Activated T-helper 1 cell treated with anti-CD3 and anti-CD28 coated beads, Interleukin-2, amount 50 U/mL, for 16 hours (primary cell): ENCODE measurements at places on chromosomes 1 and 21.

DNA sequence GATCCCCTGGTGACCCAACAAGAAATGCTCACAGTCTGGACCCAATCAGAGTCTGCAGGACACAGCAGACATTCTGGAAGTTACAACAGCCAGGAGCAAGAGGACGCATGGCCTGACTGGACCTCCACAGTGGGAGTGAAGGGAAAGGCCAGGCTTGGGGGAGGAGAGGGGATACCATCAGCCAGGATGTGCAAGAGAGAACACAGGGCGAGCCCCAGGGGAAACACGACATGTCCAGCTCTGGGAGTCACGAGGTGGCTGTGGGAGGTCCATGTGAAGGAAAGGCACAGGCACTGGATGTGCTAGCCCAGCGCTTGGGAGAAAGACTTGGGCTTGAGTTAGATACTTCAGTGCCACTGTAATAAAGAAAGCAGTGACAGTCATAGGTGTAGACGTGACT is 87.3 kb downstream of the HSF2BP start:
- no peak for DNase-seq

DNA sequence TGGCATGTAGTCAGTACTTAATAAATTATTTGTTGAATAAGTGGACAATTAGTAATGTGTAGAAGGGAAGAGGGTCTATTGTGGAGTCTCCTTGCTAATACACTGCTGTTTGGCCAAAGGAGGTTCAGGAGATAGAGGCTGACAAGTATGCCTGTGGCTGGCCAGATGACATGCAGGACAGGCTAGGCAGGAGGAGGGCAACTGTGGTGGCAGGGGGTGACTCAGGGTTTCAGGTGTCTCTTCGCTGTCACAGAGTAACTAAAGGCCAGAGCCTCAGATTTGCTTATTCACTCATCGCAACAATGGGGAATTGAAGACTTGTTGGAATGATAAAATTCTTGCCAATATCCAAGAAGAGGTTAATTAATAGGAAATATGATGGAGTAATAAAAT is 33.1 kb downstream of the THRAP3 start:
- no peak for DNase-seq

GRCh38 chr1:1997576-1997975 is 6.0 kb downstream of the CFAP74 start:
- DNase-seq, result no peak

DNA sequence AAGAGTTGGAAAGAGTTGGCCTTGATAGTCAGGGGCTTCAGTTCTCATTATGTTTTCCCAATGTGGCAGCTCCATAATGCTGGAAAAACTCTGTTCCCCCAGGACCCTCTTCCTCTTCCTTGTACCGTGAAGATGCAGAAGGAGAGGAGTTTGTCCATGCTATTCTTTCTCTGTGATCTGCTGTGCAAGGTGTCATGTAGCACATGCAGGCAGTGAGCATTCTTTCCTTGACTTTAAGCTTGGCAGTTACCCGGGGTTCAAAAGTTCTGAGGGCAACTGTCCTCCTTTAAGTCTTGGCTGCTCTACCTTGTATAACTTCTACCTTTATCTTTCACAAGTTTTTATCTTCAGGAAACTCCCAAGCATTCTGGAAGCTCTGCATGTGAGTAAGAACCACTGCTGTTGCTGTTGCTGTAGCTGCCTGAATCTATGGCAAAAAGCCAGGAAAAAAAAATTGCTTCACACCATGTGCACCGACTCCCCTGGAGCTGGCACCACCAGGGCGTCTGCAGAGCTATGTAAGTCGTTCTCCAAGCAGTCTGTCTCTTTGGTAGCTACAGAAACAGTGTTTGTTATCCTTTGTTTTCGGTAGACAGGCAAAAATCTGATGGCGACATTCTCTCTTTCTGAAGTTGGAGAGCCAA is 42.7 kb upstream of the SLC16A1 start:
- DNase-seq, result no peak

- DNase-seq, result no peak
Measured at GRCh38 chr1:216686860-216687766, 36.1 kb downstream of the ESRRG start.
